HTR-8/SVneo (cell line): ENCODE measurements at places on chromosomes 7 and 10.
A peak's percentile ranks its signal among the peaks of the same experiment; 100 is the strongest.

DNA sequence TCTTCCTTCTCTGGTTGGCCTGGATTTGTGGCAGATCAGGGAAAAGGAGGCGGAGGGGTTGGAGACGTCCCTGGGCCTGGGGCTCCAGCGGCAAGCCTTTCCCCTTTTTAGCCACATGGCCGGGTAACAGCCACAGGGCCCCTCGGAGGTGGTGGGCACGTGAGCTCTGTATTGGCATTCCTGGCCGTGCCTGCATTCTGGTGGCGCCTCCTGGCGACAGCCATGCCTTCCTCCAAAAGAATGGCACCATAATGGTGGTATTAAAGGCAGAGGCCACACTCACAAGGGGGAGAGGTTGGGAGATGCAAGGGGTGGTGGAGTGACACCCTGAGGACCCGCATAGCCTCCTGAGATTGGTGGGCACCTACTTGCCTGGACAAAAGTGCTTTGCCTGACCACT, 3.0 kb upstream of the AQP1 start:
- no peak for DNase-seq

GRCh38 chr10:22676435-22676834, 37.9 kb downstream of the PIP4K2A start:
- no peak for DNase-seq

DNA sequence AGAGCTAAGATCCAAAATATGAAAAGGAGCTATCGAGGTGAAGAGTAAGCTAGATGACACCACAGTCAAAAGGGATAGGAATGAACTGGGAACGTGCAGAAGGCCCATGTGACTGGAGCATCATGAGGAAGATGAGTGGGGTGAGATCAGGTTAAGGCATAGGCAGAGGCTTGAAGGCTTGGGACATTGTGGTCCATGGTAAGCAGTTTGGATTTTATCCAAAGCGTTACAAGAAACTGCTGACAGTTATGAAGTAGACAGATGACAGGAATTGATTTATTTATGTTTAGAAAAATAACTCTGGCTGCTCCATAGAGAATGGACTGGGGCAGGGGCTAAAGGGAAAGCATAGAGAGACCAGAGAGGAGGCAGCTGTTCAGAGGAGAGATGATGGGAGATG, 18.1 kb upstream of the PANK1 start:
- no peak for DNase-seq

DNA sequence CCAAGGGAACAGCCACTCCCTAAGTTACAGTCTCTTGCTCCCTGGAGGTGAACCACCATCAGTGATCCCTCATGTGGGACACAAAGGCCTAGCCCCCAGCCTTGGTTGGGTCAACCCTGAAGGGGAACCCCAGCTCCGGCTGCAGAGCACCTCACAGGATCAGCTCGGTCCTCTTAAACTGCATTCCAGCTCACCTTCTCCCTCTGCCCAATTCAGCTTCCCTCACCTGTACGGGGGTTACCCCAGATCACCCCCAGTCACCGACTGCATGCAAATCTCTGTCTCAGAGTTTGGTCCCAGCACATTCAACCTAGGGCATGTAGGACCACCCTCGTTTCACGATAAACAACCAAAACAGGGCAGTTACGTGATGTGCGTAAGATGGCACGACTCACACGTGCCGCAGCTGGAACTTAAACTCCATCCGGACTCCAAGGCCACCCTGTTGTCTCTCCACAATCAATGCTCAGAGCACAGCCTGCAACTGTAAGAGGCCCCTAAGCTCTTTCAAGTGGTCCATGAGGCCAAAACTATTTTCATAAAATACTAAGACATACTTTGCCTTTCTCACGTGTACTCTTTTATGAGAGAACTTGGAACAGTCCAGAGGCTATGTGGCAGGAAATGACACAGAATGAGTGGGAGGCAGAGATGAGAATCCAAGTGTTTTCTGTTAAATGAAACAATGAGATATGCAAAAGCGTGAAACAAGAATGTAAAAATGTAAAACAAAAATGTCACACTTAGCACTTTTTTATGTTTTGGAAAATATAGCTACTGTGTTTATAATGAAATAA, 285.2 kb downstream of the PTPRN2 start:
- no peak for DNase-seq

GRCh38 chr10:30190577-30191552, 131.5 kb upstream of the JCAD start:
- no peak for DNase-seq

GRCh38 chr10:88289342-88289741, 293.8 kb downstream of the RNLS start:
- DNase-seq = no peak

- DNase-seq = no peak
These were observed 46.3 kb downstream of the LRMDA start for GRCh38 chr10:75477680-75478079.

- no peak for DNase-seq
These were observed 22.7 kb downstream of the ELFN1 start for GRCh38 chr7:1692515-1693418.

- DNase-seq = no peak
These were observed 35.7 kb upstream of the FGL2 start for GRCh38 chr7:77235276-77235675.

DNA sequence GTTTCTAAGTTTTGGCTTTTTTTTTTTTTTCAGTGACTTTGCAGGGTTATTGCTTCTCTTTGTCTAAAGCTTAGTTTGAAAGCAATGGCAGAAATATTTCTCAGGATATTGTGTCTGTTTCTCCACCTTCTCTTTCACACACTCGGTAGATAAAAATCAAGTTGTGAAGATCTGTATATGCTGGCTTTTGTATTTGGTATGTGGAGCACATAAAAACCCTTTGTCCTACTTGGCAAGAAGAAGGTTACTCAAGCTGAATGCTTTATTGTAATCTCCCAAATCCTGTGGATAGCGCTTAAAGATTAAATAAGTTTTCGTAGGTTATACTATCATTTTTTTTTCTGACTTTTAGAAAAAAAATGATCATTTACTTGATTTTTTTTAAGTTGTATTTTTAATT, 172.4 kb downstream of the CDCA7L start:
- no peak for DNase-seq

DNA sequence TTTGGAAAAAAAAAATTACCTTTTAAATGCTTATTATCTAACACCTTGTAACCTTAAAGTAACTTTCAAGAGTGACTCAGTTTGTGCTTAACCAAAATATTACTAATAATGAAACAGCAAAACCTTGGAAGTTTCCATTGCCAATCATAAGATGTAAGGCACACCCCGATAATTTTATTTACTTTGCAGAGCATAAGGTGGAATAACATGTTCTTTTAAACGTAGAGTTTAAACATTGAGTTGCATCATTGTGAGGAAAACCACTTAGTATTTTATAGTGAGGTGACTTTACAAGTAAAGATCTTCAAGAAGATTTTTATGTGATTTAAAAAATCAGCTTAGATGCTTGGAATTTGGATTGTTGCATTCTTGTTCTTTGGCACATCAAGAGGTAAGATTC, at the start of gene PNLIPRP3:
Gene PNLIPRP3 (plus strand): TSS at position 177 of the 400 bp plus-strand sequence. CDS start 166 bp downstream, at position 343.
- no peak for DNase-seq

- no peak for DNase-seq
These were observed 13.6 kb upstream of the SVIL start for GRCh38 chr10:29648114-29648982.

DNA sequence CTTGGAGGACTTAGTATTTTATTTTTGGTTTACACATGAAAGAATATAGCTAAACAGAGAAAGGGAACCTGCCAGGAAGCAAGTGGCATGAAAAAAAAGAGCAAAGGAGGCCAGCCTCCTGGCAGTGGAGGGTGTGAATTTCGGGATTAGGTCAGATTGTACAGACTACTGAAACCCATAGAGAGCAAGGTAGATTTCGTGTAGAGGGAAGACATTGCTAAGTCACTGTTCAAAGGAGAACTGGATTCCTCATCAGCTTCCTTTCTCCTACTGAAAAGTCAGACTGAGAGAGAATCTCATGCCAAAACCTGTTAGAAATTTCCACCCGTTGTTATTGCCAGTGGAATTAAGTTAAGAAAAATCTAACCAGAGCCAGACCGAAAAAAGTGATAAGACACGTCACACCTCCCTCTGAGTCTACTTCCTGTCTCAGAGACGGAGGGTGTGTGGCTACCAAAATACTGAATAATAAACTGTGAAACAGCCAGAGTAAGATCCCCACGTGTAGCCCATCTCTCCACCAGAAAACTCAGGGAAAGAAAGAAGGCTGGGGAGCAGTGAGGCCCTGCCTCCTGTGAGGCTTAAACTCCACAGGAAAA, 118.8 kb downstream of the SKIDA1 start:
- no peak for DNase-seq

GRCh38 chr7:7642081-7642480, 1.5 kb downstream of the UMAD1 start:
- no peak for DNase-seq

DNA sequence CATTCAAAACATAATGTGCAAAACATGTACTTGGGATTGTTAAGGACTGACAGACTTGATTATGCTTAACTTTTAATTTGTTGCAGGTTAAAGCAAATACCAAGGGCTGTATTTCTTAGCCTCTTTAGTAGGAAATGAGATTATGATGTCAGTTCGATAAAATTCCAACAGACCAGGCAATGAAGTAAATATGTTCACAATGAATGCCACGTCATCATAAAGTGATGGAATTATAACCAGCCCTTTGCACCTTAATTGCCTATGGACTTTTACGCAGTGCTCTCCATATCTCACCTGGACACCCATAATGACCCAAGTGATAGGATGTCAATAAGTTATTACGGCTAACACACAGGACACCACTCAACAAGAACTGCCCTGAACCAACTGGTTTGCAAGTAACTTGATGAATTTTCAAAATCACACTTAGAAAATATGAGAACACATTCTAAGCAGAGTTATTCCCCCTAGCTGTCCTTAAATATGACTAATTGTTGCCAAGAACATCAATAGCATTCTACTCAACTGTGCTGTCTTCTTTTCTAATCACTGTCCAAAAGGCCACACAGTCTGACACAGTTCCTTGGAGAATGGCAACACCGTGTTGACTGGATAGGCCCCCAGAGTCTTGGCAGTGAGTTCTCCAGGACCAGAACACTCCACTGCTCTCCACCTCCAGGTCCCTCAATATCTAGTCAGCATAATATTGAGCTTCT, 115.0 kb downstream of the CHCHD3 start:
- no peak for DNase-seq

DNA sequence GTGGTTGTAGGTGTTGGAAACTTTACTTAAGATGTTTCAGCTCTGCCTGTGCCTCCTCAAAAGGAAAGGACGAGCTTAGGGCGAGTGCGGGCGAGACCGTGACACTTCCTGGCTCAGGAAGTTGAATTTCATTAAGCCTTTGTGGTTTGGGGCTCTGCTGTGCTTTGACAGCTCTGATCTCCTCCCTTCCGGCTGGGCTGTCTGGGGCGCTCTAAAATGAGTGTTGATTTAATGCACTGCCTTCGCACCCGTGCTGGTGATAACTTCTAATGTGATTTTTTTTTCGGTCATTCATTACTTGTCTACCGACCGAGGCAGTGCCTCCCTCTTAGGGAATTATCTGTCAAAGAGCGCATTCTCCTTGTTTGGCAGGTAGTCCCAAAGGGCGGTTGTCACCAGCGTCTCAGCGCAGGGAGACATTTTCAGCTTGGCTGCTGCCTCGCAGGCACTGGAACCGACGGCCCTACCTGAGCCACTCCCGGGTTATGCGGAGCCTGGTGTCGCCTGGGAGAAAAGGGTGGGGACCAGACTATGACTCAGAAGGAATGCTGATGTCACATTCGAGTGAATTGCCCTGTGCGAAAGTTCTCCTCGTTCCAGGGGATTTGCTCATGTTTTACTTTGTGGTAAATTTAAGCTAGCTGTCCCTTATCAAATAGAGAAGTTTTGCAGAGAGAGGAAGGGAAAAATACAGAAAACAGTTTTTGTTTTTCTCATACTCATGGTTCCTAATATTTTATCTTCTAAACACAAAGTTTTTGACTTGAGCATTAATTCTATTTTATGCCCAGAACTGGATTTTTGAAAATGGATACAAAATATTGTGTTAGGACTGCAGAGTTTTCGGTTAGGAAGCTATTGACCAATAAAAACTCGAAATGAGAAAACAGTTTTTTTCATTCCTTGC, 920 bp downstream of the TES start:
- DNase-seq = peak; percentile 53

GRCh38 chr10:121493521-121493920, 104.7 kb downstream of the FGFR2 start:
- DNase-seq = no peak

GRCh38 chr10:74104996-74105395, 45.6 kb downstream of the AP3M1 start:
- DNase-seq = no peak

DNA sequence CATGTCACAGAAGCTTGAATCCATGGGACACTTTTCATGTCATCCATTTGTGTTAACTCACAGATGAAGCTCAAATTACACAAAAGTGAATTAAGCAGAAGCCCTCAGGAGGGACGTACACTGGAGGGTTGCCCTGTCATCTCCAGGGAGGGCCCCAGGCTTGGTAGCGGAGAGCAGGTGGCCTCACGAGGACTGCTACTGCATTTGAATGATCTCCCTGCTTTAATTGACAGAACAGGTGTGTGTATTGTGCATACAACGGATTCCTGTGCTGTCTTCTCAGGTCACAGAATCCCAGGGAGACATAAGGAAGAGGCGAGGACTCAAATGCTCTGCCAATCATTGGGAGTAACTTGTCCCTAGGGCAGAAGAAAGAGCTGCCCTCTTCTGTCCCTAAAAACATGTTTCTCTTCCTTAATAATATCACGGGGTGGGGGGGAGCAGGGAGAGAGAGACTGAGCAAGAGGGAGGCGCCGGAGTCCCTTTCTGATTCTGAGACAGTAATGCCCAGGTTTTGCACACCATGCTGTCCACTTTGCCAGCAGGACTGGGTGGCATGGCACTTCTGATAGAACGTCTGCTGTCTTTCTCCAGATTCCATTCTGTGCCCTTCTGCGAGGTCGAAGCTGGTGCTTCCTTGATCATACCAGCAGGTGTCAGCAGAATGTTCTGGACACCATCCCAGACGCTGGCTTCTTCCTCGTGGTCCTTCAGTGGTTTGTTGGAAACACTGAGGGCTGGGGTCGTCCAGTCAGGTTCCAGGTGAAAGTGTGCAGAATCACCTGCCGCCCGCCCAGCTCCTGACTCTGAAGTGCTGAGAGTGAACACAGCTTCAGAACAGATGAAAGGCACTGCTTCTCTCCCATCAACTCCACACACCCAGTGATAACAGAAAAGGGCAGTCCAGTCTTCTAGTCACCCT, 26.2 kb upstream of the RASGEF1A start:
- DNase-seq = peak; percentile 70

DNA sequence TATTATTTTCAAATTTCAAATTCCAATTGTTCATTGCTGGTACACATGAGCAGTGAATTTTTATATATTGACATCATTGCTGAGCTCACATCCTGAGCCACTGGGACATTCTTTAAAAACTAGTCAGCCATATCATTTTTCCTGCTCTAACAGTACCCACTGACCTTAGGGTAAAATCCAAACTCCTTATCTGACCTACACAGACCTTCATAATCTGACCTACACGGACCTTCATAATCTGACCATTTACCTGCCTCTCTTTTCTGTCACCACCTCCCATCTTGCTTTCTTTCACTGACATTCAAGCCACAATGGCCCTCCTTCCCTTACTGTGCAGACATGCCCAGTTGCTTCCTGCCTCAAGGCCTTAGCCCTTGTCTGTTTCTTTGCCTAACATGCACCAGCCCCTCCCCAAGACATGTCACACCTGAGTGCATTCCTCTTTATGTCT, 16.1 kb upstream of the CUZD1 start:
- no peak for DNase-seq
